ENCODE measurements at places on chromosomes 1 and 21.
A peak's percentile ranks its signal among the peaks of the same experiment; 100 is the strongest.

DNA sequence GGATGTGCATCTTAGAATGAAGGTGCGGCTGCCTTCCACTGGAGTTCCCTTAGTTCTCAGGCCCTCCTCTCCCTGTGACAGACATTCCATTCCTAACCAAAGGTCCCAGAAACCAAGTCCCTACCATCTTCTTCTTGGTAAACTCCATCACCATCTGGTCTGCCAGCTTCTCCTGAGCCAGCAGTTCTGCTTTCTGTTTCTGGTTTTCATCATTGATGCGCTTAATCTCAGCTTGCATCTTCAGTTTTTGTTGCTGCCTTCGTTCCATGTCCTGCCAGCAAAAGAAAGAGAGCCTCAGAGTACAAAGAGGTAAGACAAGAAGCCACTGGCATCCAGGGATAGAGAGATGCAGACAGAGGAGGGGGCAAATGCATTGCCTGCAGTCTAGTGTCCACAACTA is 18.0 kb upstream of the VSIG8 start:
- DNase-seq, result no peak

- DNase-seq, result no peak
These were observed 109.6 kb downstream of the S1PR1 start for GRCh38 chr1:101346419-101346818.

- no peak for DNase-seq
These were observed 41.2 kb downstream of the NME7 start for GRCh38 chr1:169326261-169326955.

GRCh38 chr1:112673592-112674439 is 643 bp upstream of the MOV10 start:
- DNase-seq, result peak; percentile 27

GRCh38 chr1:59104191-59104760 is 192.6 kb upstream of the FGGY start:
- peak; percentile 5 for DNase-seq

DNA sequence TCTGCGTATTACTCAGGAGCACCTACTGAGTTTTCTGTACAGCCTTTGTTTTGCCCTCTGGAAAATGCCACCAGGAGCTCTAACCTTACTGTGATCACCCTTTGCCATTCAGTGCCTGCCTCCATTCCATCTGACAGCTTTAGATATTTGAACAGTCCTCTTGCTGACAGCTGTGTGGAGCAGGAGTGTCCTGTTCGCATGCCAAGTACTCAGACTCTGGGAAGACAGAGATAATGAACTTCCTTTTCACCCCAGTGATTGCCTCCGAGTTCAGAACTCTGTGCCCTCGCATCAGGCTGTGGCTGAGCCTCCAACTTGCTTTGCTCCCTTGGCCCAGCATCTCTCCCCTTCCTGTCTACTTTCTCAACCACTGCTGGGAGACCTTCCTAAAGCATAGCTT is 74.0 kb downstream of the CACNA1E start:
- no peak for DNase-seq

GRCh38 chr1:200029035-200029821 is 1.7 kb downstream of the NR5A2 start:
- DNase-seq, result peak; percentile 63

DNA sequence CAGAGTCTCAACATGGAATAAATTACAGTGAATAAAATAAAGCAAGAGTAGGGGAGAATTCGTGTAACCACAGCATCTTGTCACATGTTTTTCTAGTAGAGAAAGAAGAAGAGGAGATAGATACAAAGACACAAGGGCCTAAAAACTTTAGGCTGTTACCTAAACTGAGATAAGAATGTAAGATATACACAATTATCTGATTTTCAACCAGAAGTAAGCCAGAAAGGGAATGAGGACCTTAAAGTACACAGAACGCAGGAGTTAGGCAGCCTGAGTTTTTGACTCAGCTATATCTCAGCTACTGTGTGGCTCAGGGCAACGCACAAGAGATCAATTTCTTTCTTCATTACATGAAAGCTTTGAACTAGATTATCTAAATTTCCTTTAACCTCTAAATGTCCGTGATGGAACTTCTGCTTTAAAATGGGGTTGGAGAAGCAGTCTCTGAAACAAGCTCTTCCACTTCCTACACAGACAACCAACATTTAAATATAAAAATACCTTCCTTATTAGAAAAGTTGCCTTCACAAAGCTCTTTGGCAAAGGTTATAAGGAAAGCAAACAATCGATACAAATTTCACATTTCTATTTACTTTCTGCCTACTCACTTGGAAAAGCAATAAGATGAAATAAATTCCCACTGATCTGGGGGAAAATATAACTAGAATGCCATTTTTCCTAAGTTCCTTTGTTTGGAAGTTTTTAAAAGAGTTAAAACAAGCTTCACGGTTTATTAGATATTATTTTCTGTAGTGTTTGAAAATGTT is 5.2 kb upstream of the RGS13 start:
- DNase-seq, result no peak

Data from NCI-H1105 treated with DMSO at 0.1 percent for 48 hours (cell line).